ENCODE measurements at places on chromosomes 16 and 17.

DNA sequence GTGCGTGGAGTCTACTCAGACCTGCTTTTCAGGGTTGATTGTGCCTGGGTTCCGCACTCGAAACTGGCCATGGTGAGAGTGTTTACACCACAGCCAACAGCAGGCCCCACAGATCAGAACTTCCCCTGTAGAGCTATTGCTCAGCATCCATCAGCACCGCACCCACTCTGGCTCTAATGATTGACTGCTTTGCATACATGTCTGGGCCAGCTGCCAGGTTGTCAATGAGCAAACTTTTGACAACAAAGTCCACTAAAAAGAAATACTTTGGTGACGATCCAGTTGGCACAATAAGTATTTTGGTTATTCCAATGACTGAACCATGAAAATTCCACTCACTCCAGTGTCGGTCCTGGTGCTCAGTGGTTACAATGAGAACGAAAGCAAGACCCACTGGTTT, 190.7 kb downstream of the FOXL1 start:
- DNase-seq, result no peak

- no peak for DNase-seq
These were observed 24.8 kb upstream of the SLC25A19 start for GRCh38 chr17:75313941-75314551.

- DNase-seq, result no peak
These were observed 20.5 kb upstream of the SPACA3 start for GRCh38 chr17:32971171-32971570.

DNA sequence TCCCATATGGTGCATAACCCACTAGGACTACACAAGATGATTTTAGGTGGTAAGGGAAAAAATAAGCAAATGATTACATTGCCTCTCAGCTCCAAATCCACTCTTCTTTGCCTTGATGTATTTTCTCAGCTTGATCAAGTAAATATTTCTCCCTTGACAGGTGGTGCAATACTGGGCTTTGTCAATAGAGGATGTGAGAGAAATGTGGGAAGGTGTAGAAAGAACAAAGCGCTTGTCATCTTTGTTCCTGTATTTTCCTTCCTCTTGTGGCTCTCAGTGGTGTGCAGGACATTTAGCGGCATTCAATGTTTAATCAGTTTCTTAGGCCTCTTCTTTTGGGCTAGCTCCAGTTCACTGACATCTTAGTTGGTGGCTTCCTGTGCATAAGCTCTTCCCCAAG, 1165.8 kb upstream of the GOT2 start:
- DNase-seq, result no peak

DNA sequence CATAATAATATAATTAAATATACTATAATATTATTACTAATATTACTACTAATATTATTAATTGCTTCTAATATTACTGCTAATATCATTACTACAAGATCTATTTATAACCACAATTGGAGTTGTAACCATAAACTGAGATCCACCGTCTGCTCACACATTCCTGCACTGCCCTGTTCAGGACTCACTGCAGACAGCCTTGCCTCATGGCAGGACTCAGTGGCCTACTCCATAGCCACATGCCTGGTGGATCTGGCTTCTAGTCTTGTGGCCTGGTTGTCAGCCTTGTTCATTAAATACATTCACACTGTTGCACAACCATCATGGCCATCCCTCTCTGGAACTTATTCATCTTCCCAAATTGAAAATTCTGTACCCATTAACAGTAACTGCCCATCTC, 48.0 kb downstream of the SRL start:
- no peak for DNase-seq

GRCh38 chr17:1069847-1070246, 72.9 kb downstream of the TIMM22 start:
- no peak for DNase-seq

DNA sequence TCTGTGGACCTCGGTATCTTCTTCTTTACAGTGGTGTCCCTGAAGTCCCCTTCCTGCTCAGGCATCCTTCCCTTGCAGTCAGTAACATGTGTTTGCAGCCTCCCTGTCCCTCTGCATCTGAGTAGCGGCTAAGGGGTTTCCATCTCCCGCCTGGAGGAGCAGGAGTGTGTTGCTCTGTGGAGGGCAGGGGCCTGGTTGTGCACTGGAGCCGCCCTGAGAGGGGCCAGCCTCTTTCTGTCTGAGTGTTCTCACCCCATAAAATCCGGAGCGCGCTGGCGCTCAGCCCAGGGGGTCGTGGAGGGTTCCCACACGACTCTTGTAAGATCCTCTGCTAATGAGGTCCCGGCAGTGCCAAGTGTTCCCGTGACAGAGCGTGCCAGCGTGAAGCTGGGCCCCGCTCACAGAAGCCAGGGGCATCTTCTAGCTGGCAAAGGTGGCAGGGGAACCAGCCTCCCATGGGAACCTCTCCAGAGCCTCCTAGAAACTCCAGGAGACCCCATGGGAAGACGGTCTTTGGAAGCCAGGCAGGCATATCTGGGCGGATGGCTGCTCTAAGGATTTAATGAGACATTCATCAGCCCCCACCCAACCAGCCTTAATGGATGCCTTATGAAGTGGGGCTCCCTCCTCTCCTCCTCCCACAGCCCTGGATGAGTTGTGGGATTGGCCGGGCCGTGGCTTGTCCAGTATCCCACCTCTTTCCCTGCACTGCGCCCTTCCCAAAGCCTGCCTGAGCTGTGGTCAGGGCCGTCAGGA, 91.4 kb upstream of the GSE1 start:
- no peak for DNase-seq

DNA sequence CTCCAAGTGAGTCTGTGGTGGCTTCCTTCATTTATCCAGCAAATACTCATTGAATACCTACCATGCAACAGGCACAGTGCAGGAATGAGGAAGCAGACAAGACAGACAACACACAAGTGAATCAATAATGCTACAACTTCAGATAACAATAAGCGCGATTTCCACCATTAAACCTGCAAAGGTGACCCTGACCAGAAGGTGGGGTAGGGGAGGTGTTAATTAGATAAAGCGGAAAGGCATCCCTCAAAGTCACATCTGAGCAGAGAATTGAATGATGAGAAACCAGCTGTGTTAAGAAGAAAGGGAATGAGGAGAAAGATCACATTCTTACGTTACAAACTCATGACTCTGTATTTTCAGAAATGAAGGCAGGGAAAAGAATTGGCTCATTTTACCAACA, 26.3 kb downstream of the ZZEF1 start:
- no peak for DNase-seq

DNA sequence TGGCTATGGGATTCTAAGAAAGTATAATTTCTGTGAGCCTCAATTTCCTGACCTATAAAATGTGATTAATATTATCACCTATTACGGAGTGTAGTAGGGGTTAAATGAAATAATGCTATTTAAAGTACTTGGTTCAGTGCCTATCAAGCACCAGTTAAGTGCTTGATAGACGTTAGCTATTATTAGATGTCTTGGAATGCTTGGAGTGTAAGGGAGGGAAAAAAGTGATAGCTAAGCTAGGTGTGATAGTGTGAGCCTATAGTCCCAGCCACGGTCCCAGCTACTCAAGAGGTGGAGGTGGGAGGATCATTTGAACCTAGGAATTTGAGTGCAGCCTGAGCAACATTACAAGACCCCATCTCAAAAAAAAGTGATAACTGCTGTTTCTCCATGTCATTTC, 7.5 kb downstream of the ORC6 start:
- no peak for DNase-seq

- DNase-seq, result peak; percentile 59
These were observed 100.9 kb downstream of the PARN start for GRCh38 chr16:14529010-14529669.

- no peak for DNase-seq
These were observed 50.9 kb downstream of the HELZ start for GRCh38 chr17:67194134-67194533.

All from neural crest cell (in vitro differentiated cells).